Activated CD4-positive, alpha-beta T cell treated with anti-CD3 and anti-CD28 coated beads for 1 hour (primary cell): ENCODE measurements at places on chromosomes 7 and 10.

GRCh38 chr7:16811551-16811950 lies 6.8 kb upstream of the AGR2 start:
- no peak for DNase-seq

GRCh38 chr10:119700321-119700954 lies 25.4 kb upstream of the INPP5F start:
- no peak for DNase-seq

DNA sequence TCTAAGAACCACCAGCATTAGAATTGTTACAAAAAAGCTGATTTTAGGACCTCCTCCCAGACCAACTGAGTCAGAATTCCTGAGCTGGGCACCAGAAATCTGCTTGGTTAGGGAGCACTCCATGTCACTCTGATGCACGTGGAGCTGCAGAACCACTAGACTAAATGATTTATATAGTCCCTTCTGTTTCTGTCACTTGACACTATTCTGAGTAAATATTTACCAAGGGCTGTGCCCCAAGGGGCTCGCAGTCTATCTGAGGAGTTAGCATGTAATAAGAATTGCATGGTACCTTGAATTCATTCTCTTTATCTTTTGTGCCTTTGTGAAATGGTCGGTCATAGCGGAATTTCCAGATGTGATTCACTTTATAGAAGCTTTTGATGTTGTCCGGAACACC lies 196.0 kb upstream of the IMMP2L start:
- no peak for DNase-seq

GRCh38 chr10:15842556-15843169 lies 17.6 kb downstream of the MINDY3 start:
- DNase-seq: no peak

DNA sequence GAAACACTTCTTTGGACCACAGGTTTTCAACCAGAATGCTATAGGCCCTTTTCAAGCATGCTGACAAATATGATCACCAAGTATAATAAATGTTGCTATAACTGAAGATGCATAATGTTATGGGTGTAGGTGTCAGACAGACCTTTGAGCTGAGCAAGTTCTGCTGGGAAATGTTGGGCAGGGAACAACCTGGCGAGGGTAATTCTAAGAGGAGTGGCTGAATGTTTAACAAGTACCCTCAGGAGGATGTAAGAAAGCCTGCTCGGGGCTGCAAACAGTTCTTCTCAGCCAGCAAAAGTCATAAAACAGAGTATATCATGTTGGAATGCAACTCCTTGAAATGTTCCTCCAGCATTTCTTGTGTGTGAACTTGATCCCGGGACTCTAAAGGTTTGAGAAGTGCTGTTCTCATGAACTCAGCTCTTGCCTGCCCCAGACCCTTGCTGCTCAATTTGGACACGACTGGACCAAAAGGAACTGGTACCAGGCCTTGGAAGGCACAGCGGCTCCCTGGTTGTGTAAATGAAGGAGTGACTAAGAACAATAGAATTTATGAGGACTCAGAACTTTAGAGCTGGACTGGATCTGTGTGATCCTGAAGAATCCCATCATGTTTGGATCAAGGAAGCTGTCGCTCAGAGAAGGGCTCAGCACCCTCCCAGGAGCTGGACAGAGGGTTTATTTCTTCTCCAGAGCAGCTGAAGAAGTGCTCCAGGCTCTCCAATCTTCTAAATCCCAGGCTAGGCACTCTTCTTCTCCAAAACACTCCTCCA lies 143.2 kb upstream of the ANK3 start:
- DNase-seq: no peak

DNA sequence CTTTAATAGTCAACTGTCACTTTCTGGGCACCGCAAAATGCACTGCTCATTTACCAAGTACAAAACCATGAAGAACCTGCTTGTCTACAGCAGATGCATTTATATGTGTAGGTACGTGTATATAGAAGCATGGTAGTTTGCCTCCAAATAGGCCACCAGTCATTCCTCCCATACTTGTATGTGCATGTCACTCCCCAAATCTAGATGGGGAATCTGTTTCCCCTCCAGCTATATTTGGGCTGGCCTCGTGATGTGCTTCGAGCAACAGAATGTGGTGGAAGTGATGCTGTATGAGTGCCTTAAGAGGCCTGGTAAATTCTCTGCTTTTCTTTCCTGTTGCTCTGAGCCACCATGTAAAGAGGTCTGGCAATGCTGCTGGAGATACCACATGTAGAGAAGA lies 47.1 kb downstream of the PSMC2 start:
- DNase-seq: no peak

GRCh38 chr7:137243741-137244140 lies 99.8 kb downstream of the PTN start:
- DNase-seq: no peak

GRCh38 chr7:20200971-20201370 lies 16.2 kb downstream of the MACC1 start:
- DNase-seq: no peak

- no peak for DNase-seq
Observed at GRCh38 chr7:65239324-65239706, 134.3 kb upstream of the ZNF92 start.

DNA sequence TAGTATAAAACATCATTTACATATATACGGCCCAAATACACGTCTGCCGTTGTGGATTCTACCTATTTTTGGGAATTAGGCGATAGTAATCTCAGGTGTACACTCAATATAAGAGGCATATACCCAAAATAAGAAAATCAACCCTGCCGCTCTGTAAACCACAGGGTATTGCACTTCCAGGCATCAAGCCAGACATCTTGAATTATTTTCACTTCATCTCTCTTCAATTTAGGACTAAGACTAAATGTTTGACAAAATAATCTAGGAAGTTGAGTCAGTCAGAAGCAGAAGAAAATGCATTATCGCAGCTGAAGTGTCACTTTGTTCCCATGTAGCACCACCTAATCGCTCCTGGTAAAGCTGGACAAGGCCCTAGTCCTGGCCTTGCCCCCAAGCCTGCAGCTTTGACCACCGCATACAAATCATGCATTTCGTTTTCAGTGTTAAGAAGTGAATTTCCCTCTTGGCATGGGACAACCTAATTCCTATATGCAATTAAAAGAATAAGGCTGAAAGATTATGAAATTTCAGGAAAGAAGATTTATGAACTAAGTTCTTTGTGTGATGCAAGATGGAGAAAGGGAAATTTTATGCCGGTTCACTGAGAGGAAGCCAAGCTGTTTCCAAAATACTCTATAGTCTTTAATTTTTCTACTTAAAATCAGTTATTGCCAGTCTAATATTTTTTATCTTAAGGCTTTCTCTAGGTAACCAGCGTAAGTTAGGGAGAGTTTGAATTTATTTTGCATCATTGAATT lies 26.0 kb downstream of the CABCOCO1 start:
- DNase-seq: no peak

DNA sequence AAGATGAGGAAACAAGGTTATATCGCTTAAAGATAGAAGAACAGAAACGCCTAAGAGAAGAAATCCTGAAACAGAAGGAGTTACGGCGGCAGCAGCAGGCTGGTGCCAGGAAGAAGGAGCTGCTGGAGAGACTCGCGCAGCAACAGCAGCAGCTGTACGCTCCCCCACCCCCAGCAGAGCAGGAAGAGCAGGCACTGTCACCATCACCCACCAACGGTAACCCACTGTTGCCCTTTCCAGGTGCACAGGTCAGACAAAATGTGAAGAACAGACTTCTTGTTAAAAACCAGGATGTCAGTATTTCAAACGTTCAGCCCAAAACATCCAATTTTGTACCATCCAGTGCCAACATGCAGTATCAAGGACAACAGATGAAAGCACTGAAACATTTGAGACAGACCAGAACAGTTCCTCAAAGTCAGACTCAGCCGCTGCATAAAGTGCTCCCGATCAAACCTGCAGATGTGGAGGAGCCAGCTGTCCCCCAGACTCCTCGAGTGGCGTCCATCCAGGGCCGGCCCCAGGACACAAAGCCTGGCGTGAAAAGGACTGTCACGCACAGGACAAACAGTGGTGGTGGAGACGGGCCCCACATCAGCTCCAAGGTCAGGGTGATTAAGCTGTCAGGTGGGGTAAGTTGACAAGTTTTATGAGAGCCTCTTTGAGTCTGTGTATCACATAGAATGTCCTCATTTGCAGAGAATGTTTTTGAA lies 67.1 kb downstream of the SHH start:
- DNase-seq: no peak

- DNase-seq: no peak
Observed at GRCh38 chr7:95169678-95170077, 154.7 kb downstream of the PON1 start.

DNA sequence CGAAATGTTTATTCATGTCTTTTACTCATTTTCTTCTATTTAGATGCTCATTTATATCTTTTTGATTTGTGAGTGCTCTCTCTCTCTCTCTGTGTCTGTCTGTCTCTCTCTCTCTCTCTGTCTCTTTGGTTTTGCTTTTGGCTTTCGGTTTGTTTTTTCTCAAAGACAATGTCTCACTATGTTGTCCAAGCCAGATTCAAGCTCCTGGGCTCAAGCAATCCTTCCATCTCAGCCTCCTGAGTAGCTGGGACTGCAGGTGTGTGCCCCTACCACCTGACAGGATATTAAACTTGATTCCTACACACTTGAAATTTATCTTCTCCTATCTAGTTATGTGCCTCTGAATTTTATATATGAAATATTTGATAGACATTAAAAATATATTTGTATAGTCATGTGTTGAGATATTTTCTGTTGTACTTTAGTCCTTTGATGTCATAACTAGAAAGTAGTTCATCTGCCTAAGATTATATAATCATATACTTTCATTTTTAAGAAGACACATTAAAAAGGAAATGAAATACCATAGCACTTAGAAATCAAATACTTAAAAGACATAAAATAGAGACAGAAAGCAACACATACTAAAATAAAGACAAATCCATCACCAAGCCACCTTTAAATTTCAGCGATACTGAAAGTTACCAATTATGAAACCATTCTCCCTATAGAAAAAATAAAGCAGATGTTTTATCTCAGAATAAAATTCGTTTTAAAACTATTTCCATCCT lies 68.1 kb upstream of the SFMBT2 start:
- no peak for DNase-seq

DNA sequence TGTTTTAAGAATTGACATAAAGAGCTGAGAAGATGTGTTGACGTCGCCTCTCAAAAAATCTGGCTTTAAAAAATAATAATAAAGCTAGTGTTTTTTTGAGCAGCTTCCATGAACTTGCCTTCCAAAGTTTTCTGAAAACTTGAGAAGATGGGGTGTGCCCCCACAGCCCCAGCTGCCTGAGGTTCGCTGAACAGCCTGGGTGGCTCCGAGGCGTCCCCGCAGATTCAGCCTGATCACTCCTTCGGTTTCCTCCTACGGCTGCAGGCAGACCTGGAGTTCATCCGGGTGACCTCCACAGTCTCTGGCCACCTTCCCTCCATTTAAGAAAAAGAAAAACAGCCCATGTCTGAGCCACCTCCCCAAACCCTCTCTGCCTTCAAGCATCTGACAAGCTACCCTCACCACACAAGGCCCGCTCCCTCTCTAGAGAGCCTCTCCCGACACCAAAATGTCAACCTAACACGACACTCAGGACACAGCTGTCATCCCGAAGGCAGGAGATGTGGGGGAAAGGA lies 177.8 kb downstream of the PTPRN2 start:
- DNase-seq: no peak

- no peak for DNase-seq
Observed at GRCh38 chr7:140214075-140214684, 37.4 kb upstream of the KDM7A start.

DNA sequence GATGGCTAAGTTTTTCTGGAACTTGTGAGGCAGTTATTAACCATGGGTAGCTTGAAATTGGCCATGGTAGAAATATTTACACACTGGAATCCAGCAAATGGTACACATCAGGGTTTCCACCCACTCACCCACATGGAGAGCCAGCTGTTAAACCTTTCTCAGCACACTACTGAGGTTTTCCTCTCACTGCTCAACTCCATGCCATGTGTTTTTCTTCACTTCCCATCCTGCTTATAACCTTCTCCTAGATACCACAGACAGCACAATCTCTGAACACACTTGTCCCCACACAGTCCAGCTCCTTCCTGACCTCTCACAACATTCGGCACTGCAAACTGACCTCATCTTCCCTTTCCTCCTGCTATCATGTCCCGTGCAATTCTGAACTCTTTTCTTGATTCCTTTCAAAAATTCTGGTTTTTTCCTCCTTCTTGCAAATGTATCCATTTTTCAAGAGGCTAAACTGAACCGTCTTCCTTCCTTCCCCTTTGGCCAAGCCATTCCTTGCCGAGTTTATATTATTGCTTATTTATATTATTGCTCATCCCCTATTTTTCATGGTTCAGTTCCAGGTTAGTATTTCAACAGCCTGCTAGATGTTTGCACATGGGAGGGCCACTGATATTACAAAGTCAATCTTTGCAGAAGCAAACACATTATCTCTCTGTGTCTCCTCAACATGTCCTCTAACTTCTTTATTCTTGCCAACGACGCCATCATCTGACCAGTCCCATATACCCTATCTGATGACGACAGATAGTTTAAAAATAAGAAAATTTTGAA lies 606.4 kb downstream of the SORCS1 start:
- DNase-seq: no peak

- DNase-seq: no peak
Observed at GRCh38 chr10:18620856-18621255, 30.5 kb downstream of the NSUN6 start.

DNA sequence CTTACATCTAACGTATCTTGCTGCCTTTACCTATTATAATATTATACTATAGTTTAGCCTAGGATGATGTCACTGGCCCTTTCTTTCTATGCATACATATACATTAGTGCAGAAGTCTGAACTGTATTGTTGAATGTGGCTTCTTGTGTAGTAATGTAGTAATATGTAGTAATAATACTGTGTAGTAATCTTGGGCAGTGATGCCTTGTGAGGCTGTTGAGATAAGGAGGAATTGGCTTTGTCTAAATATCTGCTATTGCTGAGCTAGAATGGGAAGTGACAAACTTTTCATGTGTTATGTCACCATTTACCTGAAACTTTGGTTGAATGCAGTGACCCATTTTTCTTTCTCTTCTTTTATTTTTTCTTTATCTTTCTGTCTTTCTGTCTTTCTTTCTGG lies 11.0 kb downstream of the GLCCI1 start:
- DNase-seq: no peak

DNA sequence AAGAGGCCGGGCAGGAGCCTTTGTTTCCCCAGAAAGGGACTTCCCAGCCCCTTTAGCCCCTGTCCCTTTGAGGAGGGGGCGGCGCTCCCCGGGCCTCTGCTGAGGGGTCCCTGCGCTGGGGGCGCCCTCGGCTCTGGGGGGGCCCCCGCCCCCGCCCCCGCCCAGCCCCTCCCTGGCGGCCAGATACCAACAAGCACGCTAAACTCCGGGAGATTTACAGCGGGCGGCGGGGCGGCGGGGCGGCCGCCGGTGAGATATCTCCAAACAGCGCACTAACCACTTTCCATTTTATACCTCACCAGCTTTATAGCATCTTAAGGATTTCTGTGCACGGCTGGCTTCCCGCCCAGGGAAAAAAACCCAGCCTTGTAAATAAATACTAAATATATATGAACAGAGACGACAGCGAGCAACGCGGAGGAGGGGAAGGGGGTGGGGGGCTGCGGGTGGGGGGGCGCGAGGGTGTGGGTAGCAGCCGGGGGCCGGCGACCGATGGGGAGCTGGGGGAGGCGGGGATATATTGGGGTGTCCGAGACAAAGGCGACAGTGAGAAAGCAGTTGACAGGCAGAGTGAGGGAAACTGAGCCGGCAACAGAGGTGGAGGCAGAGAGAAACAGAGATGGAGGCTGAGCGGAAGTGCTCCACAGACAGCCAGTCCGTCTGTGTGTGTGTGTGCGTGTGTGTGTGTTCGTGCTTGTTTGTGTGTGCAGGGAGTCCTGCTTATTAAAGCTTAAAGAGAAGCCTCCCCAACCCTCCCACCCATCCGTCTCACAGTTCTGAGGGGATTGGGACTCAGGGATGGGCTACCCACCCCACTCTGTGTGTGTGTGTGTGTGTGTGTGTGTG lies 85.8 kb downstream of the HIF1AN start:
- DNase-seq: no peak
